ENCODE measurements at places on chromosomes 1 and 21.
A peak's percentile ranks its signal among the peaks of the same experiment; 100 is the strongest.

DNA sequence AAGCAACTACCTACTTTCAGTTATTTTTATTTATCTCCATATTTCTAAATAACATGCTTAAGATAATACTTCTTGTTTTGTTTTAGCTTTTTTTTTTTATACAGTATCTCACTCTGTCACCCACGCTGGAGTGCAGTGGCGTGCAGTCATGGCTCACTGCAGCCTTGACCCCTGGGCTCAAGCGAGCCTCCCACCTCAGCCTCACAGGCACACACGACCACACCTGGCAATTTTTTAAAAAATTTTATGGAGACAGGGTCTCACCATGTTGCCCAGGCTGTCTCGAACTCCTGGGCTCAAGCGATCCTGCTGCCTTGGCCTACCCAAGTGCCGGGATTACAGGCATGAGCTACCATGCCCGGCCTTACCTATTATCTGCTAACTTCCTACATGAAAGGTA lies 20.6 kb downstream of the TUT4 start:
- no peak for DNase-seq

GRCh38 chr1:212721388-212722247 lies 22.0 kb upstream of the BATF3 start:
- peak; percentile 67 for DNase-seq

- no peak for DNase-seq
Observed at GRCh38 chr1:224168859-224169380, 14.1 kb upstream of the DEGS1 start.

DNA sequence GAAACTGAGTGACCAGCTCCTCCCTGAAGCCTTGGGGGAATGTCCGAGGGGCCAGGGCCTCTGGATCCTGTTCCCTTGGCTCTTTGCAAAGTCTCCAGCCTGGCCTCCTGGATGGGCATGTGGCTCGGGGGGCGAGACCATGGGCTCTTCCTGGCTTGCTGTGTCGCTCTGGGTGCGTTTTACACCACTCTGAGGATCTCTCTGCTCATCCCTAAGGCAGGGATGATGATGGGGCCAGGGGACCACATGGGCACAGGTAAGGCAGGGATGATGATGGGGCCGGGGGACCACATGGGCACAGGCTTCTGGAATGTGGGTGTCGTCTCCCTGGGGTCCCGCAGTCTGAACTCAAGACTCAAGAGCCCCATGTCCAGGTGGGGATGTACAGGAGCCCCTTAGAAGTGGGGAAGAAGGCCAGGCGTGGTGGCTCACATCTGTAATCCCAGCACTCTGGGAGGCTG lies 17.7 kb downstream of the TP73 start:
- no peak for DNase-seq

DNA sequence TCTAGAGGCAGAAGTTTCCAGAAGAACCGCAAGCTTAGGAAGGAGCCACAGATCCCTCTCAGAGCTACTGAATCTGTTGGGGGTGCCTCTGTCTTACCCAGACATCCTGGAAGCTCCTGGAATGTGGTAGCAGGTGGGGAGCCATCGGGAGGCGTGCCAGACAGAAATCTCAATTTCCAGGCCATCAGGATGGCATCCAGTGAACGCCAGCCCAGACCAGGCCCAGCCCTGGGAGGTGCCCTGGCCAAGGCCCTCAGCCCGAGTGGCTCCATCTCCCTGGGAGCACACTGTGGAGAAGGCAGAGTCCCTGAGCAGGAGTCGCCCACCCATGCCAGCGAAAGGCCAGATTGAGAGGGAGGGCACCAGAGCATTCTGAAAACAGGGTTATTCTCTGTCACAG lies 2.5 kb downstream of the ABCA4 start:
- DNase-seq = no peak
